Stimulated activated CD4-positive, alpha-beta T cell treated with anti-CD3 and anti-CD28 coated beads, Interleukin-12 subunit alpha, Interleukin-12 subunit beta, amount 100 ng/mL, for 4 hours (primary cell): ENCODE measurements at places on chromosomes 4 and X.

DNA sequence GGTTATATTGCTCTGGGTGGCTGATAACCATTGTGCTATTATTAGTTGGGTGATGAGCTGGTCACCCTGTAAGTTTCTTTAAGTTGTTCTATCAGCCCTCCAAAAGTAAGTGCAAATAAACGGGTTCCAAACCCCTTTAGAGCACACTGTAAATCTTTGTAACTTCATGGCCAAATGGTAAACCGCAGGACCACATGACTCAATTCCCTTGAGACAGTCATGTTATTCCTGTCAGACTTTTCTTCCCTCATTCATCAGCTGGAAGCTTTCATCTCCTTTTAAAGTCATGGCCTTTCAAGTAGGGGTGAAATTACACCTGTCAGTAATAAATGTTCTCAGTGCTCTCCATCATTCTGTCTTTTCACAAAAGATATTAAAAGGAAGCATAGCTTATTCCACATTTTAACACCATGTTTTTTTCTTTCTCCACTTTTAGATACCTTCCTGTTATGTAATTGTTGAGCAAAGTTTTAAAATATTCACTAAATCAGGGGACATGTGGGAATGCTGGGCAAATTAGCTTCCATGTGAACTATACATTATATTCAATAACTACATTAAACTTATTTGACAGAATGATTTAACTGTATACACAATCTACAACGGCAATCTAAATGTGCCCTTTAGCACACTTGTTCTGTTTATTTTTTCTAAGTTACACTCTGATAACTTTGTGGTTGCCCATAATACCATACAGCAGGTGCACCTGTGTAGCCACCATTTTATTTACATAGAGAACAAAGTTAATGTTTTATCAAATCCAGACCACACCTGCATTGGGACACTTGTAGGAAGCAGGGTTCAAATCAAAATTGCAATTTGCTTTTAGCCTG, 275.5 kb downstream of the CFAP299 start:
- no peak for DNase-seq

GRCh38 chrX:30151964-30152363, 63.4 kb upstream of the MAGEB2 start:
- DNase-seq, result no peak

- DNase-seq, result no peak
Observed at GRCh38 chr4:121554382-121554781, 142.4 kb downstream of the ANXA5 start.

DNA sequence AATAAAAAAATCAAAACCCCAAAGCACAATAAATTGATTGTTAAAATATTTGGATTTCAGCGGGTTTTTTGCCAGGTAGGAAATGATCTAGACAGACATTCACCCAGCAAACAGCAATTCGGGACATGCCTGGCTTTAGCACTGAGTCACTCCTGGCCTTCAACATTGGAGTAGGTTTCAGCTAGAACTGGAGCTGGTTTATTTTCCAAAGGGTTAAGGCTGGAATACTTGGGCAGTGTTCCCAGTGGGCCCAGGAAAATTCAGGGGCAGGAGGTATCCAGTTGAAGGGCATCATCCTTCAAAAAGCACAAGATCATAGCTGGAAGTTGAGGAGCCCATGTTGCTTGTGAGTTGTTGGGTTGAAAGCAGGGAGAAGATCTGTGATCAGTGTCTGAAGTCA, 41.0 kb downstream of the TXLNG start:
- no peak for DNase-seq

- no peak for DNase-seq
Observed at GRCh38 chr4:53854991-53855568, 209.3 kb downstream of the CHIC2 start.

- DNase-seq, result no peak
Observed at GRCh38 chr4:62260254-62260653, 1060.1 kb downstream of the ADGRL3 start.

GRCh38 chr4:10173754-10174749, 57.5 kb upstream of the WDR1 start:
- DNase-seq, result no peak

DNA sequence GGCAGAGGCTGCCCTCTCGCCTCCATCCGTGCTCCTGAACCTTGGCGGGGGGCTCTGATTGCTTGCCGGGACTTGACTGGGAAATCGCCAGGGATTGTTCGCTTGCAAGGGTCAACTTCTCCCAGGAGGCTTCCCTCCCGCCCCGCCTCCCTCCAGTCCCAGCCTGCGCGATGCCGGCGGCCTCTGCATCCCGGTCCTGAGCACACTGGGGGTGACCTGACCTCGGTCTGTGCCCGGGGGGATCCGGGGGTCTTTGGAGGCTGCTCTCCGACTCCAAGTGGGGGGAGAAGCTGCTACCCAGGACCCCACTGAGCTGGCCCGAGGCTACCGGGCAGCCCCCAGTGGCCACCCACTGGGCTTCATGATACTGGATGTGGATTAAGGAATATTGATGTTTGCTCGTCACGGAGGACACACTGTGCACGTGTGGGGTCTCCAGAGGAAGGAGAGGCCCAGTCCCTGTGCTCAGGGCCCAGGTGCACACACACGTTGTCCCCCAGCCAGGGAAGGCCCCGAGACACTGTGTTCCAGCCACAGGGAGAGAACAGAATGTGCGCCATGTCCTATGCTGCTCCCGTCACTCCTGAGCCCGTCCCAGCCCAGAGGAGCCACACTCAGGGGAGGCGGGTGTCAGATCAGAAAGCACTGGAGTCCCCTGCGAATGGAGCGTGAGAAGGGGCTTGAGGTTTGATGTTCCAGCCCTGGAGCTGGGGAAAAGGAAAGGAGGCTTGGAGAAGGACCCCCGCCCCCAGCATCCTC, 55.9 kb upstream of the NKX1-1 start:
- DNase-seq, result no peak

GRCh38 chr4:4666693-4667621, 125.1 kb upstream of the STX18 start:
- no peak for DNase-seq

- no peak for DNase-seq
Observed at GRCh38 chr4:82780752-82781231, 17.8 kb downstream of the SCD5 start.

DNA sequence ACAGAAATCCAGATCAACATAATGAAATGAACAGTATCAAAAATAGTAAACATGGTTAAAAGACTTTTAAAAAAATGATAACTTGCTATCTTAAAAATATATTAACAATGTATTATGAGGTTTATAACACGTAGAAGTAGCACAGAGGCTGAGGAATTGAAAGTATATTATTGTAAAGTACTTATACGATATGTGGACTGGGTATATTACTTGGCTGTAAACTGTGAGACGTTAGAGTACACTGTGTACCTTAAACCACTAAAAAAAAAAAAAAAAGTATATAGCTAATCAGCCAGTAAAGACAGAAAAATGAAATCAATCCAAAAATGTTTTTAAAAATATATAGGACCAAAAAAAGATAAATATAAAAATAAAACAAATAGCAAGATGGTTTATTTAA, 120.6 kb downstream of the TET2 start:
- no peak for DNase-seq

DNA sequence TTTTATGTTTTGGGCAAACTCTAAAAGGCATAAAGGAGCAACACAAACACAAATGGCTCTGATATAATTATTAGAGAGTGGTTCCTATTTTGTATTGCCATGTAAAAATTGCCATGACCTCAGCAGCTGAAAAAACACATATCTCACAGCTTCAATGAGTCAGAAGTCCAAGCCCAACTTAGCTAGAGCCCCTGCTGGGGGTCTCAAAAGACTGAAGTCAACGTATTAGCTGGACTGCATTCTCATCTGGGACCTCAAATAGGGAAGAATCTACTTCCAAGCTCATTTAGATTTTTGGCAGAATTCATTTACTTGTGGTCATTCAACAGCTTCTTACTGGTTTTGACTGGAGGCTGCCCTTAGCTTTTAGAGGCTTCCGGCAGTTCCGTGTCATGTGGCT, 47.4 kb downstream of the FREM3 start:
- no peak for DNase-seq

- no peak for DNase-seq
Observed at GRCh38 chrX:17542123-17542522, 167.1 kb downstream of the NHS start.

- DNase-seq, result peak; percentile 59
Observed at GRCh38 chrX:2500803-2501558, at the start of the genes DHRSX and ZBED1. Gene DHRSX (minus strand): TSS chrX:2500976. CDS start chrX:2500925, 51 bp downstream. Gene ZBED1 (minus strand): TSS chrX:2500976. CDS start chrX:2490719, 10,257 bp downstream.

DNA sequence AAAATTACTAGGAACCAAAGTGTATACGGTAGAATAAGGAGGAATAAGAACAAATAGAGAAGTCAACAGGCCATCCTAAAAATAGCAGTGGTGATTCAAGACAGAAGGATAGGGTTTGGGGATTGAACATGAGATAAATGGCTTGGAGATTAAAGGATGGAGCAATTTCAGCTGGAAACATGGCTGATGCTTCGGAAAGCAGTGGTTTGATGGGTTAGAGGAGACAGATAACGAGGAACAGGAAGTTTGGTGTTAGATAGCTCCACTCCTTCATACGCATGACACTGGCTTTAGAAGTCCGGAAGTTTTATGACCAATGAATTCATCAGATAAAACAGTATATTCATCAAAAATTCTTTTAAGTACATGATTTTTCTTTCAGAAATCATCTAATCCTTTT, 70.8 kb upstream of the GALNTL6 start:
- no peak for DNase-seq

GRCh38 chr4:94889946-94890345, 132.2 kb downstream of the BMPR1B start:
- DNase-seq, result no peak

DNA sequence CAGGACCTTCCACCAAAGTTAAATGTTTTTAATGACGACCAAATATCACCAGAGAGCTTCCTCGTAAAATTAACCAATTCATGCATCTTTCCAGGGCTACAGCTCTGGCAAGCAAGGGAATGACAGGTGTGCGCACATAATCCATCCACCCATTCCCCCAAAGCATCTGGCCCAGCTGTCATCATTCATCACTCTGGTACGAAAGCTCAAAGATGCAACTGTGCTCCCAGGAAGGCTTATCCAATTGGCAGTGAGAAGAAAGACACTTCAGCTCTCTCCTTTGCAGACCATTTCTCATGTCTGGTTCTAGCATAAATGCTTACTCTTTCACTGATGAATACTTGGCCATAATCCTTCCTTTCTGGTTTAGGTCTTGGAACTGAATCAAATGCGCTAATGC, 139.2 kb downstream of the NSUN7 start:
- no peak for DNase-seq

DNA sequence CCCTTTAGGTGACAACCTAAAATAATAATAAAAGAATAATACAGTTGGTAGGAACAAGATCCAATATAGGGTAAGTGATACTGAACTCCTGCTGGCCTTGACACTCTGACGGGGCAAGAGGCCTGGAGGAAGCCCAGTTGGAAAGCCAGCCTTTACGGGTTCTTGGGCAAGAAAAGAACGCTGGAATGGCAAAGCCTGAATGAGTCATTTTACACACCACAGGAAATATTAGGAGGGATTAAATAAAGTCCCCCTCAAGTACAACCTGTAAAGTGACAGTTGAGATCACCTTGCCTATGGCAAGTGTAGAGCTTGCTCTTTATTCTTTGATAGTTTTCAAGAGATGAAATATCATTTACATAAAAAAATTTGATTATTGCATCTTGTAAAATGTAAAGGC, 244.5 kb upstream of the TLL1 start:
- no peak for DNase-seq

DNA sequence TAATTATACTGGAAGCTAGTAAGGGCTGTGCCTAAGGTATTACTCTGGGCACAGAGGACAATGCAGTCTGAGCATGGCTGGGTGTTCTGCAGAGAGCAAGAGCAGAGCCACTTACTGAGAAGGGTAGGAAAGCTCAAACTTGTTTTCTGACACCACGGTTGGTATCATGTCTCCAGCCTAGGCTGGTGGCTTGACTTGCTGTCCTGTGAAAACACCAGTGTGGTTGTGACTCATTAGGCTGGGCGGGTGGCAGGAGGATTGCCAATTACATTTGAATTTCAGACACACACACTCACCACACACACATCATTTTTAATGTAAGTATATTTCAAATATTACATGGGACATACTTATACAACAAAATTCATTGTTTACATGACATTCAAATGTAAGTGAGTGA, 19.7 kb upstream of the MTM1 start:
- DNase-seq, result no peak

- no peak for DNase-seq
Observed at GRCh38 chrX:39990388-39990787, 107.4 kb downstream of the BCOR start.

DNA sequence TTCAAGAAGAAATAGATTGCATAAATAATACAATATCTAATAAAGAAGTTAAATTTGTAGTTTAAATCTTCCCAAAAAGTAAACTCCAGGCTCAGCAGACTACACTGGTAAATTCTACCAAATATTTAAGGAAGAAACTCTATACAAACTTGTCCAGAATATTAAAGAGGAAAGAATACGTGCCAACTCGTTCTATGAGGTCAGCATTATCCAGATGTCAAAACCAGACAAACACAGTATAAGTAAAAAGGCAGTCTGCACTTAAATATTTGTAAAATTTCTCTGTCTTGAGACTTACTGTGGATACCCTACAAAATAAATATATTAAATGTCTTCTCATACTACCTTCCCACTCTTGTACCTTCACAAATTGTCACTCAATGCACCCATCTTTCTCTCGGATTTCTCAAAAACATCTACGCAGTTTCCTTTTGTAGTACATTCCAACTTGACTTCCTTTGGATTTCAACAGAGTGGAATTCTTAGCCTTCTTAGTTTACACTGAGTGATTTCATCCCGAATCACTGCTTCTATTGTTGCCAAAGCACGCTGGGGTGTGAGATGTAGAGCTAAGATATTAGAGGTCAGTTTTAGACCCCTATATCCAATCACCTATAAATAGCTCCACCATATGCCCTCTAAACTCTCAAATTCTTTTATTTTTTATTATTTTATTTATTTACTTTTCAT, 71.6 kb upstream of the MAB21L2 start:
- DNase-seq, result no peak

- no peak for DNase-seq
Observed at GRCh38 chrX:95505721-95506120, 1178.9 kb upstream of the DIAPH2 start.

GRCh38 chrX:119230850-119231249, 5.2 kb upstream of the PGRMC1 start:
- DNase-seq, result no peak

- DNase-seq, result no peak
Observed at GRCh38 chrX:13685126-13685763, 3.7 kb upstream of the RAB9A start.

- no peak for DNase-seq
Observed at GRCh38 chr4:83285055-83285407, 433 bp upstream of the COQ2 start.

- no peak for DNase-seq
Observed at GRCh38 chr4:67700116-67700737, 728 bp downstream of the UBA6 start.

DNA sequence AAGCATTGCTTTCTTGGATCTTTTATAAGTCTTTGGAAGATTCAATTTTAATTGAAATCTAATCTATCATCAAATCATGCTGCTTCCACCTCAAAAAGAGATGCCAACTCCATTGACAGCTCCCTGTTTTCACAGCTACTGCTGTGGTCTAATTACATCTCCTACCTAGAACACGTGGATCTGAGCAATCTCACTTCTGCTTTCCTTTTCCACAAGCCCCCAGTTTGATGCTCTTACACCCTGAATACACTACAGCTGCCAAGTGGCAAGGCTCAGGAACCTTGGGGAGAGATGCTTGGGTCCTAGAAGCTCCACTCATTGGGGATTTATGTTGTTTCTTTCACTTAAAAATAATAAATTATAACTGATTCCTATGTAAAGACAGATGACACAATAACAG, 172.0 kb downstream of the CFAP299 start:
- DNase-seq, result no peak
